ENCODE measurements at places on chromosomes 1 and 21.

- H3K36me3 ChIP-seq = no peaks in the 10 kb centered on the region
- no peak overlapping the region for H3K4me3 ChIP-seq
- no peaks in the 10 kb centered on the region for H3K27me3 ChIP-seq
These were observed 237.0 kb downstream of the MRPL39 start for GRCh38 chr21:25370311-25370744.

GRCh38 chr1:114355240-114355639 is 155.8 kb downstream of the TRIM33 start:
- H3K27me3 ChIP-seq = no peaks in the 10 kb centered on the region
- H3K4me1 ChIP-seq = peaks cover 3% of the 10 kb centered on the region
- no peak overlapping the region for H3K4me3 ChIP-seq
- H3K36me3 ChIP-seq = no peaks in the 10 kb centered on the region
- H3K27ac ChIP-seq = no peak overlapping the region

DNA sequence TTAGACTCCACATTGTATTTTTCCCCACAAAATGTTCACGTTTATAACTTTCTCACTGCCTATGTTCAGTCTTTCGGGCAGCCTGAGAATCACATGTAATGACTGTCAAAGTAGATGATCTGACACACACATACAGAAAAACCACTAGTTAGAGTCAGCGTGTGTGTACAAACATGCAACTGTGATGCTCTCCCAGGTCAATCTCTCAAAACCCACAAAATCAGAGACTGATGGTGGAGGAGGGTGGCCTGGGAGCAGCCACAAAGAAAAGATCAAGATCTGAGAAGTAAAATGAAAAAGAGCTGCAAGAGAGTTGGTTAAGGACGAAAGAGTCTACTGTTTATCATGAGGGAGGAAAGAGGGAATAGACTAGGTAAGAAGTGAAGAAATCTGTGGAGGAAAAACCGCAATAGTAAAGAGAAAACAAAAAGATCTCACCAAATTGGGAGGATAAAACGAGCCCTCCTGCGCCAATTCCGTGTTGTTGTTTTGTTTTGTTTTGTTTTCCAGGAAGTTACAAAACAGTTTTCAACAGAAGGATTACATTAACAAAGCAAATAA is 2.3 kb downstream of the EGLN1 start:
- DNase-seq = no peak
- H3K4me3 ChIP-seq = peak overlapping the region; percentile 59
- peaks cover 12% of the 10 kb centered on the region for H3K4me1 ChIP-seq
- H3K36me3 ChIP-seq = no peaks in the 10 kb centered on the region

DNA sequence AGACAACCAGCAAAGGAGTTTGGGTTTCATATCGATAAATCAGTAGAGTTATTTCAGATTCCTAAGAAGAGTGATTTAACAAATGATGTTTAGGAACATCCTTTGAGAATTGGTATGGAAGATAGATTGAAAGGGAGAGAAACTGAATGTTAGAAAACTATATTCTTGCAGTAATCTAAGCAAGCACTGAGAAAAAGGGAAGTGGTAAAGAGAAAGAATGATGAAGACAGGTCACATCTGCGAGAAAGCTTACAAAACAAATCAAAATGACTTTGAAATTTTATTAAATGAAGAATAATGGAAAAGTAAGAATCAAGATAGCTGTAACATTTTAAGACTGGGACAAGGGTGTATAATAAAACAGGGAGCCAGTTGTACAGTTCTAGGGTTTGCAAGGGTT is 177.0 kb downstream of the HS2ST1 start:
- H3K36me3 ChIP-seq = no peaks in the 10 kb centered on the region
- H3K27me3 ChIP-seq = no peaks in the 10 kb centered on the region
- DNase-seq = no peak
- no peak overlapping the region for H3K4me3 ChIP-seq
- H3K4me1 ChIP-seq = no peaks in the 10 kb centered on the region
- no peak overlapping the region for H3K27ac ChIP-seq

GRCh38 chr21:32777269-32777668 is 5.7 kb upstream of the PAXBP1 start:
- no peaks in the 10 kb centered on the region for H3K4me1 ChIP-seq
- H3K27ac ChIP-seq = no peak overlapping the region
- H3K36me3 ChIP-seq = no peaks in the 10 kb centered on the region
- no peaks in the 10 kb centered on the region for H3K27me3 ChIP-seq
- DNase-seq = no peak

DNA sequence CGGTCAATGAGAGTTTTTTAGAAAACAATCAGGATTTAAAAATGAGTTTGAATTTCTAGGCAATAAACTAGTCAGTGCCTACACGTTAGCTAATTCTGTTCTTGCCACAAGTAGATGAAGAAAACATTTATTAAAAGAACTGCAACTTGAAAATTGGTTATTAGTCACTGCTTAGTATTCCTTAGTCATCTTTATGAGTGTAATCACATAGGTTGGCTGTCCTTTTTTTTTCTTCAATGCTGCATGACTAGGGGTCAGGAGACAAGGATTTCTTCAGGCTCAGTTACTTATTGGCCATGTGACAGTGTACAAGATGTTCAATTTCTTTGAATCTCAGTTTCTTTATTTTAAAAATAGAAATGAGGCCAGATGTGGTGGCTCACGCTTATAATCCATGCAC is 17.1 kb downstream of the SOAT1 start:
- no peak for DNase-seq
- H3K27me3 ChIP-seq = no peaks in the 10 kb centered on the region
- H3K4me1 ChIP-seq = no peaks in the 10 kb centered on the region
- H3K27ac ChIP-seq = no peak overlapping the region
- no peaks in the 10 kb centered on the region for H3K36me3 ChIP-seq

GRCh38 chr1:156658945-156659574 is 17.1 kb downstream of the BCAN start:
- no peak overlapping the region for H3K27ac ChIP-seq
- DNase-seq = no peak
- H3K4me1 ChIP-seq = peaks cover 18% of the 10 kb centered on the region

DNA sequence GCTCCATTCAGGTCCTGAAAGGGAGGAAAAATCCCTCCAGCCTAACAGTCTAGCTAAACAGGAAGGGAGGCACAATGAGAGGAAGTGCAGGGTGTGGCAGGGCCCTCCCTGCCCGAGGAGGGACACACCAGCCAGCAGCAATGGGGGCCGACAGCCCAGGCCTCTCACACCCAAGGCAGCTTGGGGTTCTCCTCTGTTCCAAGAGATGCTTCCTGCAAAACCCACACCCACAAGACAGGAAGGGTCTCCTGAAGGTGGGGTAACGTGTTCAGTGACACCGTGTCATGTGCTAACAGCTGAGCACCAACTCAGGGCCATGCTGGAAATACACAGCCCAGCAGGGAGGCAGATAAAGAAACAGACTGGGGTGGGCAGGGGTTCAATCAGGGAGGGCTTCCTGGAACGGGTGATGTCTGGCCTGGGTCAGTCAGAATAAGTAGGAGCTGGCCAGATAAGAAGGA is 10.2 kb downstream of the ECE1 start:
- no peaks in the 10 kb centered on the region for H3K4me1 ChIP-seq
- H3K27me3 ChIP-seq = no peaks in the 10 kb centered on the region
- H3K4me3 ChIP-seq = no peak overlapping the region
- H3K27ac ChIP-seq = no peak overlapping the region

GRCh38 chr1:221945669-221946068 is 203.8 kb upstream of the DUSP10 start:
- H3K27me3 ChIP-seq = no peaks in the 10 kb centered on the region
- H3K27ac ChIP-seq = no peak overlapping the region
- H3K4me1 ChIP-seq = no peaks in the 10 kb centered on the region
- no peak for DNase-seq
- no peaks in the 10 kb centered on the region for H3K36me3 ChIP-seq

DNA sequence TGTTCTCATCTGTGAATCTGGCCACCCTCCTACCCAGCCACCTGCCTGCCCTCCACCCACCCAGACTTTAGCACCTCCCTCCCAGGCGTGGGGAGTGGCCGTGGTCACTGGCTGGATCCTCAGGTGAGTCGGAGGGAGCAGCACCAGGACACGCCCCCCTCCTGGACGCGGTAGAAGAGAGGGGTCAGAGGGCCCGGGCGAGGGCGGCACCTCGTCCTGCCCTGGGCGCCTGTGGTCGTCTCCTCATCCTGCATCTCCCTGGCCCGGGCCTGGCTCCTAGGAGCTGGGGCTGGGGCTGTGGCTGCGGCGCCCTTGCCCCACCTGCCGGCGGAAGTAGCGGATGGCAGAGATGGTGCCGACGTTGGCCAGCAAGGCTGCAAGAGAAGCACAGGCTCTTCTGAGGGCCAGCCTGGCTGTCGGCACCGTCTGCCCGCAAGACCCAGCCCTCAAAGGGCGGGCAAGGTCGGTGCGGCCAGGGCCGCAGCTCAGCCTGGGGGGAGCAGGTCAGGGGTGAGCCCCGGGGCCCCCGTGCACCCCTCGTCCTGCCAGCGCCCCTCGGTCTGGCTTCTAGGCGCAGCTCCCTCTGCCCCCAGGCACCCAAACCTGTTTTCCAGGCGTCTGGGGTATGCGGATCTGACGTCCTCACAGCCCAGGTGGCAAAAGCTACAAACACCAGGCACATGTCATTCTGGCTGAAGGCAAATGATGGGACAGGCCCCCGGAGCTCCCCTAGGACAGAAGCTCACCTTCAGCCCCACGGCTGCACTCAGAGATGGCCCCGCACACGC is 5.8 kb downstream of the PERM1 start:
- no peaks in the 10 kb centered on the region for H3K27me3 ChIP-seq
- no peaks in the 10 kb centered on the region for H3K36me3 ChIP-seq
- peaks cover 10% of the 10 kb centered on the region for H3K4me1 ChIP-seq
- DNase-seq = peak; percentile 85
- H3K4me3 ChIP-seq = no peak overlapping the region
- H3K27ac ChIP-seq = no peak overlapping the region

DNA sequence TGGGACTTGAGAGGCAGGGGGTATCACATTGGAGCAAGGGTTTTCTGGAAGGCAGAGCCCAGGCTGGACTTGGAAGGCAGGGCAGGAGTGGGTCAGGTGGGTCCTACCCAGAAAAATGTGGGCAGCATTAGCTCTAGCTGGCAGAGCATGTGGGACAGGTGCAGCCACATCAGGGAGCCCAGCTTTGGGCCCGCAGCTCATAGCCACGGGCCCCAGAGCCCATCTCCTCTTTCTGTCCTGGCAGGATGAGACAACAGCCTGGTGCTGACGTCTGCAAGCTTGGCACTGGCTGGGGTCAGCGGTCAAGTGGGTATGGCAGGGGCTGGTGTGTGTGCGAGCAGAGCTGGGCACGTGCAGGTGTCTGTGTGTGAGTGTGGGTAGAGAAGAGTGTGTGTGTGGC is 154.7 kb downstream of the GRIK3 start:
- H3K4me3 ChIP-seq = no peak overlapping the region
- no peaks in the 10 kb centered on the region for H3K27me3 ChIP-seq
- no peaks in the 10 kb centered on the region for H3K36me3 ChIP-seq

DNA sequence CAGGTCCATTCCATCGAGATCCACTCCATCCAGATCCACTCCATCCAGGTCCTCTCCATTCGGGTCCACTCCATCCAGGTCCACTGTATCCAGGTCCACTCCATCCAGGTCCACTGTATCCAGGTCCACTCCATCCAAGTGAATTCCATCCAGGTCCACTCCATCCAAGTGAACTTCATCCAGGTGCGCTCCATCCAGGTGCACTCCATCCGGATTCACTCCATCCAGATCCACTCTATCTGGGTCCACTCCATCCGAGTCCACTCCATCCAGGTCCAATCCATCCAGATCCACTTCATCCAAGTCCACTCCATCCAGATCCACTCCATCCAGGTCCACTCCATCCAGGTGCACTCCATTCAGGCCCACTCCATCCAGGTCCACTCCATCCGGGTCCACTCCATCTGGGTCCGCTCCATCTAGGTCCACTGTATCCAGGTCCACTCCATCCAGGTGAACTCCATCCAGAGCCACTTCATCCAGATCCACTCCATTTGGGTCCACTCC is 157.4 kb downstream of the HUNK start:
- no peak for DNase-seq
- no peaks in the 10 kb centered on the region for H3K4me1 ChIP-seq
- H3K27me3 ChIP-seq = no peaks in the 10 kb centered on the region

DNA sequence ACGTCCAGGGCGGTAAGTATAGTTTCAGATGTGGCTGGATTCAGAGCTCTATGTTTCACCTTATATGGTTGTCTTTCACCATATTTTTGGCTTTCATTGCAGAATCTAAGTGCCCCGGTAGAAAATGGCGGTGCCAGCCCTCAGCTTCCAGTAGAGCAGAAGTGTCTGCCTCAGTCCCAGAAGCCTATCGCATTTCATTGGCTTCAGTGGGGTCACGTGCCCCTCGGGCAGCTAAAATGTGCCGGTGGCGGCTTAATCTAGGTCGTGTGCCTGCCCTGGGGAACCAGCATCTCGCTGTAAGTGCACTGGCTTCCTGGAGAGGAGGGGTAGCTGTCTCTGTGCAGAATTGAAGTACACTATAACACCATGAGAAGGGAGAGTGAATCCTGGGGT is 107.4 kb upstream of the MAGI3 start:
- H3K27me3 ChIP-seq = no peaks in the 10 kb centered on the region
- no peaks in the 10 kb centered on the region for H3K36me3 ChIP-seq
- no peak overlapping the region for H3K4me3 ChIP-seq
- H3K4me1 ChIP-seq = no peaks in the 10 kb centered on the region
- H3K27ac ChIP-seq = no peak overlapping the region

DNA sequence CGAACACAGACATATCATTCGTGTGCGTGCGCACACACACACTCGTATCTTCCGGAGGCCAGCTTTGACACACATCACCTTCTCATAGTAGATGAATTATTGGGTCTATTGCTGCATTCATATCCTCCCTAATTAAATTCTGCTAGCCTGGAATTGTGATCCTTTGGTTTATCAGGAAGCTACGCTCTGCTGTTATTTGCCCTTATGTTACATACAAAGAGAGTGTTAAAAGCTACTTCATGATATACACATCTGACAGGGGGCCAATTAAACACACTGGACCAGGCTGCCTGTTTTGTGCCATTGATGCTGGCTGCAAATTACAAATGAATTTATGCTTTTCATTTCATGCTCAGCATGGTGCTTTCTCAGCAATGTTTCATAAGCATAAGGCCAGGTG is 252.0 kb downstream of the RHOU start:
- no peaks in the 10 kb centered on the region for H3K4me1 ChIP-seq
- H3K27me3 ChIP-seq = no peaks in the 10 kb centered on the region
- H3K4me3 ChIP-seq = no peak overlapping the region
- DNase-seq = no peak

- H3K4me3 ChIP-seq = no peak overlapping the region
- H3K4me1 ChIP-seq = peaks cover 6% of the 10 kb centered on the region
- no peaks in the 10 kb centered on the region for H3K36me3 ChIP-seq
- H3K27ac ChIP-seq = no peak overlapping the region
- DNase-seq = no peak
These were observed 8.6 kb downstream of the S100A6 start for GRCh38 chr1:153527023-153527682.

DNA sequence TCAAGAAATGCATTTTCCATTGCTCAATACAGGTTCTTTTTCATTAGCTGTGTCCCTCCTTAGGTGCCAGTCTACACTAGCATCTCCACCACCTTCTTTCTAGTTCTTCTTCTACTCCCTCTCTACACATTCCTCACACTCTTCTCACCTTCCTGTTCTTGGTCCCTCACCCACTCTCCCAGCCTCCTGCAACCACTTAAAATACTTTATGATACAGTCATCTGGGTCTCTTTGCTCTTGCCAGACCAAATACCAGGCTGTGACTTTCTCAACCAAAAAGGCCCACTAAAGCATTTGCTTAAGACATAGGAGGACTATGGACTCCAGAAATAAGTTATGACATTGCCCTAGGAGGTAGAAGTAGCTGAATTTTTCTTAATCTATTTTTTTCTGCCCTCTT is 35.1 kb downstream of the PIGM start:
- H3K4me3 ChIP-seq = no peak overlapping the region
- H3K36me3 ChIP-seq = no peaks in the 10 kb centered on the region
- H3K27ac ChIP-seq = no peak overlapping the region
- no peaks in the 10 kb centered on the region for H3K4me1 ChIP-seq
- H3K27me3 ChIP-seq = no peaks in the 10 kb centered on the region
- DNase-seq = no peak

GRCh38 chr1:243827206-243827605 is 22.8 kb downstream of the AKT3 start:
- no peaks in the 10 kb centered on the region for H3K27me3 ChIP-seq
- no peak overlapping the region for H3K4me3 ChIP-seq
- no peak for DNase-seq
